SW480 (cell line): ENCODE measurements at places on chromosomes 1 and 21.

DNA sequence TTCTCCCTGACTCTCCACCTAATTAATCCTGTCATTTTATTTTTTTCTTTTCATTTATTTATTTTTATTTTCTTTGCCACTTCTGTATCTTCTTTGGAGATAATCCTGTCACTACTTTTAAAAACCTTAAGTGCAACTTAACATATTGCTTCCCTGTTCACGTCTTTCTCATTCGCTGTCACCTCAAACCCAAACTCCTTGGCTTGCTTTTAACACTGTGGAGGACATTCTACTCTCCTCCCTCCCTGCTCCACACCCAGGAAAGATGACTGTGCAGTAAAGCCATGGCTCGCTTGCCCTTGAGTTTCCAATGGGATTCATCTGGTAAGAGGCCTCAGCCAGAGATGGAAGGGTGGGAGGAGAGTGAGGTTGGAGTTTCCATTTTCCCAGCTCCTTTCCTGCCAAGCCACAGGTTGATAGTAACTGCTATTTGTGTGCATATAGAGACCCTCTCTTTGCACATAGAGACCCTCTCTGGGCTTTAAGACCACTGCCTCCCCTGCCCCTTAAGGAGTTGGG is 6.4 kb upstream of the BRWD1 start:
- DNase-seq: no peak

- peak; percentile 16 for DNase-seq
Observed at GRCh38 chr1:95018602-95019369, 54.0 kb downstream of the ALG14 start.

DNA sequence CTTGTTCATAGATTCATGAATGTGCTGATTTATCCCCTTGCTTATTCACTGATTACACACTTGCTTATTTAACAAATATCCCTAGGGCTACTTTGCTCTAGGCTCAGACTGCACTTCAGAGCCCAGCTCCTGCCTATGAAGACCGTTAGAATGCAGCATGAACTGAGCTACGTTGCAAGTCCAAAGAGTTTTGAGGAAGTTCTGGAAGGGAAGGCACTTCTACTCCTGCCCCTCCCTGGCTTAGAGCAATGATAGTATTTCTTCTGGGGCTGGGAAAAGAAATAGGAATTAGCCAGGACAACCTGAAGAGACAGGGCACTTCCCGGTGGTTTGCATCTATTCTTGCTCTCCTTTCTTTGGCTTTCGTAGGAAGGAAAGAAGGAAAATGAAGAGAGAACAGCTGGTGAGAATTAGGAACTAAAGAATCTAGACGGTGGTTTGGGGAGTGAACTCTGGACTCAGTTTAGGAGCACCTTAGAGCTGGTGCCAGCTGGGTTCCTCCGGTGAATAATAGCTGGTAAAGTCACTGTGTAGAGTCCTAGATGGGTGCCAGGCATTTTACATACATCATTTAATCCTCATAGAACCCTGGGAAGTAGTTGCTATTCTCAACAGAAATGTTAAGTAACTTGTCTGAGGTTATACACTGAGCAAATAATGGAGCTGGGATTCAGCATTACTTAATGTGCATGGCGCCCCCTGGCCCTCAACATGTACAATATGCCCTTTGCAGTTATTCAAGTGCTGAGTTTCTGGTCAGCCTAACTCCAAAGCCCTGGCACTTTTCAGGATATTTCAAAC is 65.9 kb downstream of the NDUFS5 start:
- DNase-seq: peak; percentile 52

GRCh38 chr1:218025454-218025853 is 259.6 kb upstream of the RRP15 start:
- DNase-seq: peak; percentile 14

GRCh38 chr1:14926818-14927575 is 226.6 kb upstream of the TMEM51 start:
- DNase-seq: no peak

DNA sequence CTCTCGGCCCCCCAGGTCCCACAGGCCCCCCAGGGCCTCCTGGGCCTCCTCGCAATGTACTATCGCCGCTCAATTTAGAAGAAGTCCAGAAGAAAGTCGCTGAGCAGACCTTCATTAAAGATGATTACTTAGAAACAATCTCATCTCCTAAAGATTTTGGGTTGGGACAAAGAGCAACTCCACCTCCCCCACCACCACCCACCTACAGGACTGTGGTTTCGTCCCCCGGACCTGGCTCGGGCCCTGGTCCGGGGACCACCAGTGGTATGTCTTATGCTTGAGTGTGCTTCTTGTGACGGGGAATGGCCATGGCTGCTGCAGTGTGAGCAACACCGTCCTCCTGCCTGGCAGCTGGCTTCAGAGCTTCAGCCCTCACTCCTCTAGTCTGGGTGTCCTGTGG is 70.2 kb upstream of the DYNLT5 start:
- DNase-seq: no peak

GRCh38 chr1:153679337-153680119 is 1.0 kb downstream of the NPR1 start:
- no peak for DNase-seq

DNA sequence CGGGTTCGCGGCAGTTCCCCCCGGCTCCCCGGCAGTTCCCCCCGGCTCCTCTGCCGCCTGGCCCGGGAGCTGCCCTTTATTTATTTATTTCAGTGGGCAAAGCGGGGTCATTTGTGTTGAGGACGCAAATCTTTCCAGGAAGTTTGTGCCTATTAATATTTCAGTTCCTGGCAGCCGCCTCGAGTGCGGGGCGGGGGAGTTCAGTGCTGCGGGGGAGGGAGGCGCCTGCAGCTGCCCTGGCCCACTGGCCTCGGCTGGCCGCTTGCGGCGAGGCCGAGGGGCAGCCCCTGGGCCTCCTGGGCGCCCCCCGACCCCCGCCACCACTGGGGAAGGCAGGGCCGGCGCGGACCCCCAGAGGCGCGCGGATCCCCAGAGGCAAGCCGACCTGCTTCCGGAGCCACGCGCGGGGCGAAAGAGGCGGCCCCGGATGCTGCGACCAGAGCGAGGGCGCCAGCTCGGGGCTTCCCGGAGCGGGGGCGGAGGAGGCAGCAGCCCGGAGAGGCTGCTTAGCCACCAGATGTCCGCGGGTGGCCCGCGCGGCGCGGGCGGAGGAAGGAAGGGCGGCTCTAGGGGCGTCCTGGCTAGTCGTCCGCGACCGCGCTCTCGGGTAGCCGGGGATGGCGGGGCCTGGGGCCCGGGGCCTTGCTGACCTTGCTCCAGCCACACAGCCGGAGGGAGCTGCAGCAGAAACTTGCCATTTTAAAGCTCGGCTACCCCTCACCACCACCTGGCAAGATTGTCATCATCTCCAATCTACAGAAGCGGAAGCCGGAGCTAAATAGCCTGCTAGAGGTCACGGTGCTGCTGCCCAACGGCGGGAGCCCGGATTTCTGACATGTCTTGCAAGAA is 48.0 kb downstream of the H3-3A start:
- DNase-seq: peak; percentile 80

DNA sequence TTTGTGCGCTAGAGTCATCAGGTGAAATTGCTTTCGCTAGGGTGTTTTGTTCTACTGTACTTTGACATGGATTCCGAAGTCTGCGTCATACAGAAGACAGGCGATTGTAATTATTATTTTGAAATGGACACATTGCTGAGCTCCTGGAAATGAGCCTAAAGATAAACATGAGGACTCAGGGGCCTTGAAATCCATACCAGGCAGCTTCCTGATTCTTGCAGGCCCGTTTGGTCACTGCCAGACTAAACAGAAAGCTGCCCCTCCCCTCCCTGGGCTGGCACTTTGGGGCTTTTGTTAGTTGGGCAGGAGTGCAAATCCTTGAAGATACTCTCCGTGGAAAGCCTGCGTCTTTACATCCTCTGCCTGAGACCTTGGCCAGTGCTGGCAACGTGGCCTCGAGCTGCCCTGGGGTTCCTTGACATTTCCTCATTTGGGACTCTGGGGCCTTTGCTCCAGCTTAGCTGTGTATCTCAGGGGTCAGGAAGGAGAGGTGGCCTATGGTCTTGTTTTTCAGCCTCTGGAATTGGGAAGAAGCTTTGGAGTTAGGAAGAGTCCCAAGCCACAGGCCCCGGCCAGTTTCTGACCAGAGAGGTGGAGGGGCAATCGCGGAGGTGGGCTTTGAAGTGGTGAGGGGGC is 26.9 kb upstream of the KCNE2 start:
- DNase-seq: no peak

- no peak for DNase-seq
Observed at GRCh38 chr21:36149788-36150711, 6.6 kb upstream of the DOP1B start.

GRCh38 chr1:207839083-207839413 is 71.9 kb downstream of the CD34 start:
- no peak for DNase-seq

- DNase-seq: peak; percentile 90
Observed at GRCh38 chr21:35508139-35508888, 459.2 kb upstream of the RUNX1 start.

- no peak for DNase-seq
Observed at GRCh38 chr1:55519937-55520683, 304.9 kb upstream of the USP24 start.
